ENCODE measurements at places on chromosomes 6 and 20.

- no peak for DNase-seq
Observed at GRCh38 chr6:52994839-52995088, 320 bp downstream of the GSTA4 start.

GRCh38 chr6:53530346-53530745 lies 14.6 kb downstream of the GCLC start:
- DNase-seq = no peak

GRCh38 chr20:41247523-41248367 lies 69.8 kb downstream of the ZHX3 start:
- no peak for DNase-seq

DNA sequence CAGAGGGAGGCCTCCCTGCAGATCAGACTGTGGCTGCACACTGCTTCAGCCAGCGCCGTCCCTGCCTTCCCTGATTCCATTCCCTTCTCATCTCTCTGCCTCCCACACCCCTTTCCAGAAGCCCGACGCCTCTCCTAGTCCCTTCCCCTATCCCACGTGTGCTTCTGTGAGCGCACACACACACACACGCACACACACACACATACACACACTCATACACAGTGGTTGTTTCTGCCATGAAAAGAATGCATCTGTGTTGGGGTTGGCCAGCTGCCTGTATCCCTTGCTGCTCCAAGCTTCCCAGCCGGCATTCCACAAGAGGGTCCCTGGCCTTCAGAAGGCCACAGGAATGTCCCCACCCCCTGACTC lies 51.7 kb downstream of the MOCS1 start:
- no peak for DNase-seq

GRCh38 chr20:32481311-32482142 lies 103.6 kb downstream of the NOL4L start:
- DNase-seq = no peak

- DNase-seq = no peak
Observed at GRCh38 chr6:21451546-21452013, 142.0 kb upstream of the SOX4 start.

GRCh38 chr6:31771992-31772358 lies 5.2 kb downstream of the VWA7 start:
- no peak for DNase-seq

- DNase-seq = no peak
Observed at GRCh38 chr20:32984196-32984595, 20.0 kb downstream of the SUN5 start.

DNA sequence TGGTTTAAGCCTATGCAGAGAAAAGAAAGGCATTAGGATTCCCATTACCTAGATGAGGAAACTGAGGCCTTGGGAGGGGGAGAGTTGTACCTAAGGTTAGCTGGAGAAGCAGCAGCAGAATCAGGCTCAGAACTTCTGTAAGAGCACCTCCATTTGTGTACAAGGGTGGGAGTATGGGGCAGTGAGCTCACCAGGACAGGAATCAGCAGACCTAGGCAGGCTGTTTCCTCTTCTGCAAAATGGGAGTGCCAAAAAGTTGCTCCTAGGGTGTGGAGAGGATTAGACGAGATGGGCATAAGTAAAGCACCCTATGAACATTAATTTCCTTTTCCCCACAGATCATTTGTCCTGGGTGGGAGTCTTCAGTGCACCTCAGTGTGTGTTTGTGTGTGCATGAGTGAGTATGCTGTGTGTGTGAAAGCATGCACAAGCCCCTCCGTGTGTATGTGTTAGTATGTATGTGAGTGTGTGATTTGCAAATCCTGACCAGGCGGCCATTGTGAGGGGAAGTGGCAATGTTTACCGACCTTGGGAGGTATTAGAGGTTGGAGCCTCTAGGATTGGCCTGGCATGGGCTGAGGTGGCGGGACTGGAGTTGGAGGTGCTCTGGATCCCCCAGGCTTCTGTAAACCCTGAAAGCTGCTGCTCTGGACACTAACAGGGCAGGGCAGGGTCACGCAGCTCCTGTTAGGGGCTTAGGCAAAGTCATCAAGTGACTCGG lies 78.8 kb downstream of the VEGFA start:
- DNase-seq = no peak

DNA sequence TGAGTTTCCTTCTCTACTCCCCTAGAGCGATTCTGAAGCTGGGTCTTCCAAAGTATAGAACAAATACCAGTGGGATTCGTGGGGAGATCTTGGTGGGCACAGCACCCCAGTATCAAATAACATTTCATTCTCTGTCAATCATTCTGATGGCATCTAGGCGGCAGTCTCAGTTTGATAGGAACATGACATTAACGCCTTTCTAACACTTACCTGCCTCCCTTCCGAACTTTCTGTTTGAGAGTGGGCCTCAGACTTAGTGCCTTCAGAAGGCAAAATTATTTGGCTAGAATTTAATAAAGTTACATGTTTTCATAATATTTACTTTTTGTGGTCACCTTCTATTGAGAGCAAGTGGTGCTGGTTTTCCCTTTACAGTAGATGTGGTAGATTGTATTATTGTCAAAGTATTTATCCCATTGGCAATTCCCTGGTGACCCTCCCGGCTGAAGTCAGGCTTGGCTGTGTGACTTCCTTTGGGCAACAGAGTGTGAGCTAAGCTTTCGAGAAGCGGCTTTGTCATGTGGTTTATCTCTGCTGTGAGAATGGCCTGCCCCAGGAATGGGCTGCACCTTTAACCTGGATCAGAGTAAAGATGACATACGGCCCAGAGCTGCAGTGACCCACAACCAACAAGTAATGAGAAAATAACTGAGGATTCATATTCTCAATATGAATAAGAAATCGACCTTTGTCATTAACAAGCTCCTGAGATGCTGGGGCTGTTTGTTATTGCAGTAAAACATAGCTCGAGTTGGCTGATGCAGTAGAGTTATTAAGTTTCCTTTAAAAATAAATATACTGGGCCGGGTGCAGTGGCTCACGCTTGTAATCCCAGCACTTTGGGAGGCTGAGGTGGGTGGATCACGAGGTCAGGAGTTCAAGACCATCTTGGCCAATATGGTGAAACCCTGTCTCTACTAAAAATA lies 45.2 kb upstream of the PTPN1 start:
- no peak for DNase-seq

- DNase-seq = no peak
Observed at GRCh38 chr6:88870717-88871330, 92.6 kb downstream of the RNGTT start.

DNA sequence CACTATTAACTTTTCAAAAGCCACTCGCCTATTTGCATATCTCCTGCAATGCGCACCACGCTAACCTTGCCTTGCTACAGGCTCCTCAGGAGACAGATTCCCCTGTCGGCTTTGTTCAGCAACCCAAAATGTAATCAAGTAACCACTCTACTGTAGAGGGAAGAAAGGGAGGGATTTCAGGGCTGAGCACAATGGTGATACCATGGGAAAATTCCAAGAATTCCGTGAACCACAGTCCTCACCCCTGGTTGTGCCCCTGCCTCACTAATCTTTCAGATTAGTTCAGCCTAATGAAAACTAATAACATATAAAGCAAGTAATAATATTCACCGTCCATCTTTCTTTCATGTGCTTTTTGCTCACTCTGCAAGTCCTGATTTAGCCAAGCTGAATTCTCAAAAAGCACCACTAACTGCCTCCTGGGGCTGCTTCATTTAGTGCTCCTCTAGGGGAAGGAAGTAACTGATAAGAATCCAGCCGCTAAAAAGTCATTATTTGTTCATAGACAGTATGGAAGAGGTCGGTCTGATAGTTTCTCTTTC lies 6.6 kb downstream of the CITED2 start:
- no peak for DNase-seq

DNA sequence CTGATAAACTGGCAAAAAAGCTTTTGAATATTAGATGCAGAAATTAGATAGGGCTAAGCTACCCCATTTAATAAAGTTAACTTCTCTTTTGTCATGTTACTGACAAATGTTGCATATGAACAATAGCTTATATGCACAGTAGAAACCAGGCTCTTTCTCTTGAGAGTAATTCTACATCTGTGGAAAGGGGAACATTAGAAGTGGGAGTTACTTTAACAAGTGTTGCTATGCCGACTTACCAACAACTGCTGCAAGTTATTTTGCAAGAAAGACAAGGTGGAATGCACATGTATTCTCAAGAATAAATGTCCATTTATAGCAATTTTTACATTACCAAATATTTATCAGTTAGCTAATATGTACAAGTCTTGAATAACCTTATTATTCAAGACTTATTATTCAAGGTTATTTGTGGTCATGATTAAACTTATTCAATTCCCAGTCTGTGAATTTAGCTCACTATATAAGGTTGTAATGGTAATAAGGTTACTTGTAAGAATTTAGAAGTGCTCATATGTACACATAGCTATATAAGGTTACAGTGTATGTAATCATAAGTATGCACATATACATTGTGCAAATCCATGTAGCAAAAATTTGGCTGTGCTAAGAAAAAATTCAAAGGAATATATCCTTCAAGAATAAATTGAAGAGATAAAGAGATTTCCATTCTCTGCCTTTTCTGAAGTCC lies 38.3 kb downstream of the ADGRG6 start:
- DNase-seq = no peak

DNA sequence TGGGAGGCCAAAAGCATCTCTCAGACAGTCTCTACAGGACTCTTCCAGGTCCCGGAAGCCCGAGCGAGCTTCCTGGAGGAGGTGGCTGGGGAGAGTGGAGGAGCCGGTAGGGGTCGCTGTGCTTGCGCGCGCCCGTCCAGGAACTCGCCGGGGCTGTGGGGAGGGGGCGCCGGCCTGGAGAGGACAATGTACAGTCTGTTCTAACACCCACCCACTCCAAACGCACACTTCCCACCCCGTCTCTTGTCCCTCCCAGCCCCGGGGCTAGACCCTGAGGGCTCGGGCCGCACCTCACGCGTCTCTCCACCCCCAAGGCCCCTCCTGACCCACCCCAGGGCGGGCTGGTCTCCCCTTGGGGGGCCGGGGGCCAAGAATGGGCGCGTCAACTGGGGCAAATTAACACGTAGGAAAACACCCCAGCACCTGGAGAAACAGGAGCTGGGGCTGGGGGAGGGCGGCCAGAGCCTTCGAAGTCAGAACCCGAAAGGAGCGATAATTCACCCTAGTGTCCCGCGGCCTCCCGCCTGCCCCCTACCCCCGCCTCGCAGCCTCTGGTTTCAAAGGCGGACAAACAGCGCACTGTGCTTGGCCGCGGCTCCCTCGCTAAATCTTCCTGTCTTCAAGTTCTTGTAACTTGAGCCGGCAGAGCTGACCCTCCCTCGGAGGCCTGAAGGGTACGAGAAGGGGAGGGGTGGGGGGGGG lies 103.2 kb upstream of the FOXP4 start:
- no peak for DNase-seq

GRCh38 chr20:31682927-31683326 lies 39.7 kb downstream of the BCL2L1 start:
- DNase-seq = no peak

DNA sequence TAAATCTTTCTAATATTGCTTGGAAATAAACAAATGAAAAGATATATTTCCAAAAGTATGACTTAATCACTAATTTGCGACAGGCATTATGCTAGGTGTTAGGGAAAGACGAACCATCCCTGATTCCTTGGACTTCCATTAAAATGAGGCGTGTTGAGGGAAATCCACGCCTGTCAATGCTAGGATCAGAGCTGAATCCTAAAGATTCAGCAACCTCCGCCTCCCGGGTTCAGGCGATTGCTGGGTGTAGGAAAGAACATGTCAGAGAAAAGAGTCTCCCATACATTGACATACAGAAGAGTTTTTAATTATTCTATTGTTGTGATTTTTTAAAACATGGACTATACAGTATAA lies 16.8 kb upstream of the PRSS16 start:
- no peak for DNase-seq

- DNase-seq = no peak
Observed at GRCh38 chr6:40341726-40342125, 245.4 kb downstream of the LRFN2 start.

DNA sequence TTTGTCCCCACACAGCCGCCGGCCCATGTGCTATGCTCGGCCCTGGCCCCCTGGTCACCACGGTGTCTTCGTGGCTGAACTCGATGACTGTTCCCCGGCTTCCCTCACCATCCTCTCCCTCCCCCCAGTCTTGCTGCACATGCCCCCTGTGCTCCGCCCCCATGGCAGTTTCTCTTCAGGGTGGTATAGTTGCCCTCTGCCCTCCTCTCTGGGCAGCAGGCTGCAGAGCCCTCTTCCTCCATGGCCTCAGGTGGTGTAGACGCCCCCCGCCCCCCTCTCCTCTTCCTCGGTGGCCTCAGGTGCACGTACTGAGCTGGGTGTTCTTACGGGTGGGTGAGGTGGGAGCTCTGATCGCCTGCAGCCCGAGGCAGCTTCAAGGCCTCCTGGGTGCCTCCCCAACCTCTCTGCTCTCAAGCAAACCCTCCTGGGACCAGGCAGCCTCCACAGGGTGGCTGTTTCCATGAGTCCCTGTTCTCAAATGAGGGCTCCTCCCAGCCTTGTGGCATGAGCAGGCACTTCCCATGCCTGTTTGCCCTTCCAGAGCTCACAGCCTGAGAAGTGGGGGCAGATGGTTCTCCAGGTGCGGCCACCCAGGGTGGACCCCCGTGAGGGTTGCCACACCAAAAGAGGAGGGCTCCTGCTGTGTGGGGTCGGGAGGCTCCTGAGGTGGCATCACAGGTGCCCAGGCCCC lies 24.8 kb downstream of the COL20A1 start:
- DNase-seq = no peak

- no peak for DNase-seq
Observed at GRCh38 chr6:137746264-137746663, 120.8 kb upstream of the TNFAIP3 start.

- no peak for DNase-seq
Observed at GRCh38 chr20:62910777-62911497, 15.4 kb downstream of the DIDO1 start.

DNA sequence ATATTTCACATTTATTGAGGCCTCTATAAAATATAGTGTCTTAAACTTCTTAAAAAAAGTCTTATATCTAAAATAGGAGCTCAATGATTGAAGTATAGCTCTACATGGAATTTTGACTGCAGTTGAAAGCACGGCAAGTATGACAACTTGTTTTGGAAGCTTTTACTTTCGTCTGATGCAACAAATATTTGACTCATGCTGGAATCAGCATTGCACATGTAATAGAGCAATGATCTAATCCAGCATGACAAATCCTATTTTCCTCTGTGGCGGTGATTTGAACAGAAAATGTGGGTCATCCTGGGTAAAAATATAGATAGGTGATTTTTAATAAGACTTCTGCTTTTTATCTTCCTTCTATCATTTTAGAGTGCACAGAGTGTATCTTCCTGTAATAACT lies 111.6 kb downstream of the TINAG start:
- no peak for DNase-seq

GRCh38 chr6:109690373-109690736 lies 647 bp downstream of the AK9 start:
- peak; percentile 9 for DNase-seq

DNA sequence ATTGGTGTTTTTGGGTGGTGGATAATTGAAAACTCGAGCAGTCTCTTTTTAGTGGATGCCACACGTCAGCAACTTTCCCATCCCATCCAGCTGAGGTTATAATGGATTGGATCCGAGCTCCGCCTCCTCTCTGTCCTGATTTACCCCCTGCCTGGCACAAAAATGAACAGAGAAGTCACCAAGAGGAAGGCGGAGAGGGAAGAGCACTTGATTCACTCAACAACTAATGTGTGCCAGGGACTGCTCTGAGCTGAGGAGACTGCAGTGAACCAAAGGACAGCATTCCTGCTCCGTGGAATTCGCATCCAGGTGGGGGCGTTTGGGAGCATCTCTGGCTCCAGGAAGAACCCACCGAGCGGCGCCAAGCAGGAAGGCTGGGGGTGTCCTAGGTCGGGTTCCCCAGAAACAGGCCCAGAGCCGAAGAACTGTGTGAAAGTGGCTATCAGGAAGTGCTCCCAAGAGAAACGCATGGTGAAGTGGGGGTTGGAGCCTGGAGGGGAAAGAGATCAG lies 95.8 kb upstream of the NAA20 start:
- no peak for DNase-seq

- DNase-seq = no peak
Observed at GRCh38 chr20:25464501-25465242, 57.2 kb downstream of the GINS1 start.

- no peak for DNase-seq
Observed at GRCh38 chr6:35370124-35370741, 27.9 kb downstream of the PPARD start.

Measured in esophagus squamous epithelium (tissue), 5 donors.